Substantia nigra (tissue), 51 donors: ENCODE measurements at places on chromosomes 2 and 18.

DNA sequence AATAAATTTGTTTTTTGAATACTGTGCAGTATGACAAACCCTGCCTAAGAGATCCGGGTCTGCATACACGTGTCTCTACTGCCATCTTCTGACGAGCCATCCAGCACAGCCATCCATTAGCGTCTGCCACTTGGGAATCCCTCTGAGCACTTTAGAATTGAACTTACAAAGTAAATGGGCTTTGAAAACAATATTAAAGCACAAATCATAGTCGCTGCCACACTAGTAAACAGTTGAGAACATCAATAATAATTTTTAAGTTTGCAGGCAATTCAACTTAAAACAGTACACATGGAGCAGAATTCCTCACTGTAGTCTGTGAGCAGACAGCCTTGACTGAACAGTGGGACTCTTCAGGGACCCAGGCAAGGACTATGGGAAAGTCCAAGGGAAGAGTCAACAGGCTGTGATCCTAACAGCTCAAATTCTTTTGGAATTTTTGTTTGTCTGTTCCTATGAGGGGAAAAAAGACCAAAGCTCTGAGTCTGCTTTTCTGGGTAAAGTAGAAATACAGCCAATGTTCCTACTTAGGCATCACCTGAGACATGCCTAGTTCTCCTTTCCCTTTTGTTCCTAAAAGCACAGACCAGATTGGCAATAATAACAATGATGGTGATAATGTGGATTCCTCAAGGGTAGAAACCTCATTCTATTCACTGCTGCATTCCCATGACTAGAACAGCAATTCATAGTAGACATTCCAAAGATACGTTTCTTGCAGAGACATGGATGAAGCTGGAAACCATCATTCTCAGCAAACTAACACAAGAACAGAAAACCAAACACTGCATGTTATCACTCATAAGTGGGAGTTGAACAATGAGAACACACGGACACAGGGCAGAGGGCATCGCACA is 92.9 kb downstream of the MREG start:
- peak; percentile 37 for DNase-seq

DNA sequence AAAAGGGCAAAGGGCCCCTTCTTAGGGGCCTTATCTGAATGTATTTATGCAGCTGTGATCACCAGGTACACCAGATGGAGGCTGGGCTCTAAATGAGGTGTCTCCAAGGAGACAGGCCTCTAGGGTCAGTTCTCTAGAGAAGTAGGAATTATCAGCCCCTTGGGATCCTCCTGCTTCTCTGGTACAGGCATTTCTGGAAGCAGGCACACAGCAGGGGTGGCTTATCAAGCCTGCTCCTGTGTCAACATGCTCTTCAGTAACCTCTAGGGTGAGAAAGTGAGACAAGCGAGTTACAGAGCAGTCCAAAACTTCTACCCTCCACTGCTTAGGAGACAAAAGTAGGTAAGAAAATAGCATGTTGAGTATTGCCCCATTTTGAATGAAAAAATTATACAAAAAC is 13.8 kb downstream of the TPGS2 start:
- DNase-seq = no peak

- no peak for DNase-seq
Measured at GRCh38 chr2:36696533-36696932, at the start of gene VIT. VIT (plus strand) TSS chr2:36696707; CDS start chr2:36716371, 19,664 bp downstream.

DNA sequence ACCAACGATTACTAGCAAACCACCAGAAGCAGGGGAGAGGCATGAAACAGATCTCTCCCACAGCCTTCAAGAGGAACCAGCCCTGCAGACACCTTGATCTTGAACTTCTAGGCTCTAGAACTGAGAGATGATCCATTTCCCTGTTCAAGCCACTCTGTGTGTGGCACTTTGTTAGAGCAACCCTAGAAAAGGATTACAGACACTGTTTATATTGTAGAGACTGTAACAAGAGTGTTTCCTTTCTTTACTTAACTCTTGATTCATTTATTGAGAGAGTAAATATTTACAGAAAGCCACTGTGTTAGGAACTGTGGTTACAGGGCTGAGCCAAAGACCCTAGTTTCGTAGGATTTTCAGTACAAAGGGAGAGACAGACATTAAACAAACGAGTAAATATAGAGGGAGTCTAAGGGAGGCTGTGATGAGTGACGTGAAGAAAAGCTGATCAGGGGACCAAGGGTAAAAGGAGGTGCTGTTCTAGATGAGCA is 10.9 kb downstream of the CCDC68 start:
- DNase-seq = no peak

DNA sequence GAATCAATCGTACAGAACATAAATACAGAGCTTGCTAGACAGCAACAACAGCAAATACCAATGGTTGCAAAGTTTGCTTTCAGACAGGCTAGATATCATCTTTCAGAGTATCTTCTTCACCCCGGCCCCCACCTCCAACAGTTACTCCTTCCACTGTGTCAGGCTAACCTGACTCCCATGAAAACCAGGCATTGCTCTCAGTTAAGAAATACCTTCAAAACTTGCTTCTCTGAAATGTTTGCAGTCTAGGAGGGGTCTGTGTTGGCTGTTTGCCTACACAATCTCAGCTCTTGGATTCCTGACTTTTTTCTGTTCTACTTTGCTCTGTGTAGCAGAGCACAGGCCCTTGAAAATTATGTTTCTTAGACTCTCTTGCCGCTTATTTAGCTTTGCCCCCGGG is 599.5 kb upstream of the SYT4 start:
- no peak for DNase-seq

GRCh38 chr18:50619861-50620275 is 60.0 kb downstream of the MAPK4 start:
- DNase-seq = no peak

- DNase-seq = peak; percentile 11
Measured at GRCh38 chr2:100580367-100581276, 17.8 kb downstream of the PDCL3 start.

GRCh38 chr2:240132651-240132980 is 3.5 kb downstream of the COPS9 start:
- no peak for DNase-seq

- DNase-seq = no peak
Measured at GRCh38 chr2:48529676-48530032, 300 bp upstream of the STON1 start.

GRCh38 chr2:142675398-142675797 is 202.1 kb upstream of the KYNU start:
- no peak for DNase-seq

- DNase-seq = no peak
Measured at GRCh38 chr18:48803518-48803917, 147.2 kb downstream of the SMAD7 start.

DNA sequence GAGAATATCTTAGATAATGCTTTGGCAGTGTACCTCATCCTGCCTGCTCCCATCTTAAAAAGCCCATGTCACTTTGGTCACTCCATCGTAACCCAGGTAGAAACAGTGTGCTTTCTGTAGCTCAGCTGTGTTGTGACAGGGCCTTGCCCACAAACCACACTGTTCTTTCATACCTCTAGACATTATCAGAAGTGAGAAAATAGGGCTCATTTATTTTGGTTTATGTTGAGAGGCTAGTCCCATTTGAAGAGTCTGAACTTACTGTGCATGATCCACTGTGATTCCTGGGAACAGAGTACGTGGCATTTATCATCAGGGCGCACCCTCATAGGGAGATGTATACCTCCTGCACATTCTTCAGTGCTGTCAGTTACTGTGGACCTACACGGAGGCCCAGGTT is 69.7 kb downstream of the FEZ2 start:
- DNase-seq = no peak

DNA sequence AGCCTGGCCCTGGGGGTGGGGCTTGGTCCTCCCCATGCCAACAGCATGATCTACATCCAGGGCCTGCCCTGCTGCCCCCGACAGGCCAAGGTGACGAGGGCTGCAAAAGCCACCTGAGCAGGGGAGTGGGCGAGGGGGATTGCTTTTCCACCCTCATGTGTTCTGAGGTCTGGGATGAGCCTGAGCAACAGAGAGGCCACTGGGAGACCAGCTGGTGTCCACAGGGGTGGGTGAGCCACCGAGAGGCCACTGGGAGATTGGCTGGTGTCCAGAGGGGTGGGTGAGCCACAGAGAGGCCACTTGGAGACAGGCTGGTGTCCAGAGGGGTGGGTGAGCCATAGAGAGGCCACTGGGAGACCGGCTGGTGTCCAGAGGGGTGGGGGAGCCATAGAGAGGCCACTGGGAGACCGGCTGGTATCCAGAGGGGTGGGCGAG is 147.4 kb upstream of the GPC1 start:
- no peak for DNase-seq

GRCh38 chr2:219402665-219403515 is 15.2 kb upstream of the DNPEP start:
- DNase-seq = no peak

GRCh38 chr2:174334278-174334715 is 457 bp upstream of the SP9 start:
- DNase-seq = no peak

- DNase-seq = no peak
Measured at GRCh38 chr18:35521133-35521532, 23.4 kb upstream of the INO80C start.

GRCh38 chr18:32553174-32553573 is 82.5 kb upstream of the GAREM1 start:
- no peak for DNase-seq

DNA sequence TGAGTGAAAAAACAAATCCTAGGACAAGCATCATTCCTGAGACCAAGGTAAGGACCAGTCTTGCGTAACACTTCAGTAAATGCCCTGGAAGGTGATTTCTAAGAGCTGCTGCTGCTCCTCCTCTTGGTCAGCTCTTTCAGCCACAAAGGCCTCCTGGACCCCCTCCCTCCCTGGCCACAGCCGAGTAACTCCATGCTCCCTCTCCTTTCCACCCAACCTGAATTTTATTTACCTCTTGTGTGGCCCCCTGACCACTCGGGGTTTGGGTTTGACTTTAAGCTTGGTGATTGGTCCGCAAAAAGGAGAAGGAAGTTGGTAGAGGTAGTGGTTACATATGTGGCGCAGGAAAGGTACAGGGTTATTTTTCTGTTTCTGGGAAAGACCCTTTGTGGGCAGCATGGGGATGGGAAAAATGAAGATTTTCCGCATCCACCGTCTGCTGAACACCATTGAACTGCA is 9.2 kb downstream of the HTRA2 start:
- no peak for DNase-seq

DNA sequence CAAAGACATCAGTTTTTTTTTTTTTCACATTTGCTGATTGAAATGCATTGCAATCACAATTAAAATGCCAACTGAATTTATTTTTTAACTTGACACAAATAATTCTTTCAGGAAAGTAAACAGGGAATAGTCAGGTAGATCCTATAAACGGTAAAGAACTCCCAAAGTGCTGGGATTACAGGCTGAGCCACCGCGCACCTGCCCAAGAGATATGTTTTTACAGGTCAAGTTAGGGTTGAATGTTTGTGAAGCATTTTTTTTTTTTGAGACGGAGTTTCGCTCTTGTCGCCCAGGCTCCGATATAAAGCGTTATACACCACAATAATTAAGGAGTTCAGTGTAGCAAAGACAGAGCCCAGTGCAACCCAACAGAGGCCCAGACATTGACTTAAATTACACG is 15.1 kb downstream of the ITM2C start:
- no peak for DNase-seq

- no peak for DNase-seq
Measured at GRCh38 chr2:141570474-141571131, 560.2 kb downstream of the LRP1B start.

DNA sequence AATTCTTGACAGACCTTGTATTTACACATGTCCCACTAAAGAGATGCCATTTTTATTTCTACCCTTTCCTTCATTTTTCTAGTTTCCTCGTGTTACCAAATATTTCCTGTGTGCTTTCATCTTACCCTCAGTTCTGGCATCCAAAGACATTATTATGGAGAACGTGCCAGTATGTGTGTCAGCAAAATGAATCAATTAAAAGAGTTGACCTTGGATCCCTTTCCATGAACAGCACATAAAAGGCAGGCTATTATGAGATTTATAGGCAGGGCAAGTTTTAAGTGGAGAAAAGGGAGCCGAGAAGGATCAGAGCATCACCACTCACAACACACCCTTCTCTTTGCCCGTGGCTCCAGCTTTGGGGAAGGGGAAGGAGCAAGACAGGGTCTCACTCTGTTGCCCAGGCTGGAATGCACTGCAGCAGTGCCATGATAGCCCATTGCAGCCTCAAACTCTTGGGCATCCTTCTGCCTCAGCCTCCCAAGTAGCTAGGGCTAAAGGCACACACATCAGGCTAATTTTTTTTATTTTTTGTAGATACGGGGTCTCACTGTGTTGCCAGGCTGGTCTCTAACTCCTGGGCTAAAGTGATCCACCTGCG is 149.9 kb downstream of the GFPT1 start:
- DNase-seq = no peak

- DNase-seq = no peak
Measured at GRCh38 chr2:17813010-17813741, 3.1 kb upstream of the MSGN1 start.

- DNase-seq = no peak
Measured at GRCh38 chr2:55547001-55547400, 27.5 kb downstream of the CFAP36 start.

DNA sequence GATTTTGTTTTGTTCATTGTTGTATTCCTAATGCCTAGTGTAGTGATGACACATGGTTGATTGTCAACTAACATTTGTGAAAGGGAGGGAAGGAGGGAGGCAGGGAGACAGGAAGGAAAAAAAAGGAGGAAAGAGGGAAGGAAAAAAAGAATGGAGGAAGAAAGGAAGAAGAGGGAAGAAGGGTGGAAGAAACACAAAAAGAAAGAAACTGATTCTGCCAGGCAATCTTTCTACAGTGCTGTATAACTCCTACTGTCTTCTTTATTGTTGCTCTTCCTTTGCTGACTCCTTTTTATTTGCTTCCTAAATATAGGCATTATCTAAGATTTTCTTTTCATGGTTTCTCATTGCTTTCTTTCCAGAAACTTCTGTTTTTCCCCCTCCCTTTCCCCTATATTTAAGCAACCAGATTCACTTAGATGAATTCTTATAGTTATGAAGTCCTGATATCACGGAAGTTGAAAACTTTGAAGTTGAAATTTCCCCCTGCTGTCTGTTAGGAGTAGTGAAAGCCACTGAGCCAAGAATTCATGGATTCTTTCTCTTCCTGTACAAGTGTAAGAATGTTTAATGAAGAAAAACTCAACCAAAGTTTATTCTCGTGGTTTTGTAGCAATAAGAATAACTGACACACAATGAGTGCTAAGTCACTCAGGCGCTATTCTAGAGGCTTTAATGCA is 305.1 kb upstream of the FSHR start:
- no peak for DNase-seq

GRCh38 chr2:183057333-183057985 is 19.2 kb upstream of the NCKAP1 start:
- no peak for DNase-seq

DNA sequence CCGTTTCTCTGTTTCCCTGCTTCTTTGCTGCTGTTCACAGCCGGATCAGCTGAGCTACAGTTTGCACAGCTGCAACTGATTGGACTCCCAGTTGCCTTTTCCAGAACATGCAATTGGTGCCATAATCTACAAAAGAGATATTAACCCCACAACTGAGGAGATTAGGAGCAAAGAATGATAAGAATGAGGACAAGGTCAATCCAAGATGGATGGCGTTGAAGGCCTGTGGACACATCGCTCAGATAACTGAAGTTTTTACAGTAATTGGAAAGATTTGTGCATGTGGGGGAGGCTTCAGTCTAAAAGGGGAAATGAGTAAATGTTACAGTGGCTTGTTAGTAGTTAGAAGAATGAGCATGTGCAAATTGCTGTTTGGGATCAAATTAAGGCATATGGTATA is 263.2 kb downstream of the TGIF1 start:
- DNase-seq = no peak
